ENCODE measurements at places on chromosomes 5 and 9.

DNA sequence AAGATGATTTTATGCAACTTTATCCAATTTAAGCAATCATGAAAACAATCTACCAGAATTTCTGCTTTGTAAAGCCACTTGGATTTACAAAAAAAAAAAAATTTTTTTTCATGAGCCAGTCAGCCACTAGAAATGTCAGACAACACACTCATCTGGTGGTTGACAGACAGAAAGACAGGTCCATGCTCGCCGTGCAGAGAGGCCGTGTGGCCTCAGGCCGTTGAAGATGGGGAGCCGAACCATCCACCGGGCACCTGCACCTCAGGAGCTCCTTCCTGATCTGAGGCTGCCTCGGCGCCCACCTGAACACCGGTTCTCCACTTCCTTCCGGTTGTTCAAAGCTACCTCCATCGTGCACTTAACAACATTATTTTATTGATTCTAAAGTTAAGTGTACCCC is 138.0 kb upstream of the IRX4 start:
- DNase-seq = no peak

GRCh38 chr5:68224509-68225187 is 9.1 kb downstream of the PIK3R1 start:
- no peak for DNase-seq

DNA sequence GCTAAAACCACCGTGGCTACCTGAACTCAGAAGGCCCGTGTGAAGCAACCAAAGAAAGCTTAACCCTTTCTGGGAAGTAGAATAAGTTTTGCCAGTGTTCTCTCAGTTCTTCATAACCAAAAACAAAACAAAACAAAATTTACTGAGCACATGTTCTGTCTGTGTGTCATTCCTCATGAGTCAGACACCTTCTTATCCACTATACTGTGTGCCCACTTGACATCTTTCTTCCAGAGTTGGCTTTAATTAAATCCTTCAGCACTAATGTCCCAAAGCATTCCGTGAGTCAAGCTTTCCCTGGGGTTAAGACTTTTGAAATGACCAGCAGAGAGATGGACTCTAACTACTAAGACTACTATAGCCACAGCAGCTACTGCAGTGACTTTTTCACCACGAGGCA is 61.3 kb downstream of the GLIS3 start:
- DNase-seq = no peak

DNA sequence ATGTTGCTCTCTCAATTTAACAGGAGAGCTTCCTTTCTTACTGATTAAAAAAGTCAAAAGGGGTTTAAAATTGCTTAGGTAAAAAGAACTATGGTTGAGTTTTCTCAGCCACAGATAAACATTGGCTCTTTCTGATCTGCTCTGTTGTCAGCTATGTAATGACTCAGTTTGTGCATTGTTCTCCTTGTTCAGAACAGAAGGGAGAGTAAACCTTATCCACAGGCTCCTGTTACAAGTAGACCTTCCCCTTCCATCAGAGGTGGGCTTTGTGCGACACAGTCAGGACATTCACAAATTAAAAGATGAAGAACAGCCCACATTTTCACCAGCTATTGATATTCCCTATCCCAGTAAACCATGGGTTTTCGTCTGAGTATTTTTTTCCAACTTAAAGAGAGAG is 236.3 kb upstream of the SEMA6A start:
- DNase-seq = no peak

DNA sequence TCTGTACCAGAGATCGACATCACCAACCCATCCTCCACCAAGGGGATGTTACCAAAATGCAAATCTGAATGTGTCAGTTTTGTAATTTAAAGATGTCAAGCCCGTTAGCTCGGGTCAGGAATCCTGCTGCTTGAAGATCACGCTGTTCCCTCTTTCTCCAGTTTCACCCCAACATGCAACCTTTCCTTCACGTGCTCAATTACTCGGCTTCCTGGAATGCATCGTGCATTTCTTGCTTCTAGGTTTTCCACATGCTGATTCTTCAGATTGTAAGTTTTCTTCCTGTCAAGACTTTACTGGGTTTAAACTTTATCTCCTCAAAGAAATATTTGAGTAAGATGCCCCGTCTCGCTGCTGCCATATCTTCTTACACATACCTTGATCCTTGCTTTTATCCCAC is 209.5 kb upstream of the SNX2 start:
- DNase-seq = no peak

- DNase-seq = no peak
Measured at GRCh38 chr5:35338157-35338453, 107.8 kb upstream of the PRLR start.

DNA sequence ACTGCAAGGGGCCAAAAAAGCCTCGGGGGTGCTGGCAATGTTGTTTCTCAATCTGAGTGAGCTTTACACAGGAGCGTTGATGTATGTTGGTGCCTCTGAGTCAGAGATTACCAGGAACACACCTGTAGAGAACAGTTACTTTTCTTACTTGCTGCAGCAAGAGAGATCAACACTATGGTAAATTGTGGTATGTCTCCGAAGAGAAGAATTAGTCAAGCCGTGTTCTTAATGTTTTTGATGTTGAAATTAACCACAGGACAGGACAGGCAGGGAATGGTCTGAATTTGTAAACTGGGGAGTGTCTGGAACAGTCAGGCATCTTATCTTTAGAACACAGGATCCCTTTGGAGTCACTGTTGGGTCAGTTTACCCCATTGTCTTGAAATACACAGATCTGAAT is 285.7 kb downstream of the DNAH5 start:
- DNase-seq = no peak

GRCh38 chr5:94707359-94707758 is 88.9 kb downstream of the SLF1 start:
- DNase-seq = no peak

DNA sequence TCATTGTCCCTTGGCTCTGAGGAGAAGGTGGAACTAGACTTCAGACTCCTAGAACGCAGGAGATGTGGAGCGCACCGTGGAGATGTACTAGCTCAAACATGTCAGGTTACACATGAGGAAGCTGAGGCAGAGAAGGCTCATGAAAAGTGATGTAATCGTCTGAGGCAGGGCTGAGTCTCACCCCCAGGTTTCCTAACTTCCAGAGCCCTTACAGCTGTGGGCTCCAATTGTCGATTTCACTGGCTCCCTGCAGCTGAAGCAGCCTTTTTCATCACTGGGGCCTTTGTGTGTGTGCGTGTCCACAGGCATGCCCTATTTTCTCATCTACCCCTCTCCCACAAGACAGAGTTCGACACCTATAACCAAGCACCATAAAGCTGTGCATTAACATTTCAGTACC is 370.6 kb downstream of the NTRK2 start:
- no peak for DNase-seq

- DNase-seq = no peak
Measured at GRCh38 chr5:139265001-139265400, 28.5 kb upstream of the MATR3 start.

DNA sequence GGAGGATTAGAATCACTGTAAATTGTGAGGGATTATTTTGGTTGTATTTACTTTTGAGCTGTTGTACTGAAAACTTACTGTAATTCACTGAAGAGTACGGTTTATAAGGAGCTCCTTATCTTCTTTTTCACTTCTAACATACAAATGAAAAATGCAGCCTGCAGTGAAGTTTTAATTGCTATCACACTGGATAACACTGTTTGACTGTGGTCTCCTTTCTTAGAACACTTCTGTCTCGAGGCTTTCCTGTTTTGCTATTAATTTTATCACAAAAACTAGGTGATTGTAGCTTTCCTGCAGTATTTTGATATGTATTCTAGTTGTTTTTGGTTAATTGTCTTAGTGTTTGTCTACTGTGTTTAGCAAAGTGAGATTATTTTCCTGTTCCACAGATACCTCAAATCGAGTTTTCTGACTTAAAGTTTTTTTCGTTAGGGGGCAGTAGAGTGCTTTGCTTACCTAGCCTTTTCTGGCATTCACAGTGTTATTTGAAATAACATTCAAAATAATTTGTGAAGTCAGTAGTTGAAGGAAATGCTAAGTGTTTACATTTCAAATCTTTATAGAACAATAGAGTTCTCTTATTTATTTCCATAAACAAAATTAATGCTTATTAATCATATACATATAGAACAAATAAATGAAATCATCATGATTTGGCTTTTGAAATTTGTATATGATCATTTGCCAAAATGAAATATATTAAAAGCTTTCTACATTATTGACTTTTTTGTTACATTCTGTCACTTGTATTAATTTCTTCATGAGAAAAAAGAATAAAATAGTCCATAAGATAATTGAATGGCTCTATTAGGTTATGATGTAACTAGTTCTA is 52.9 kb downstream of the COMMD10 start:
- peak; percentile 63 for DNase-seq

DNA sequence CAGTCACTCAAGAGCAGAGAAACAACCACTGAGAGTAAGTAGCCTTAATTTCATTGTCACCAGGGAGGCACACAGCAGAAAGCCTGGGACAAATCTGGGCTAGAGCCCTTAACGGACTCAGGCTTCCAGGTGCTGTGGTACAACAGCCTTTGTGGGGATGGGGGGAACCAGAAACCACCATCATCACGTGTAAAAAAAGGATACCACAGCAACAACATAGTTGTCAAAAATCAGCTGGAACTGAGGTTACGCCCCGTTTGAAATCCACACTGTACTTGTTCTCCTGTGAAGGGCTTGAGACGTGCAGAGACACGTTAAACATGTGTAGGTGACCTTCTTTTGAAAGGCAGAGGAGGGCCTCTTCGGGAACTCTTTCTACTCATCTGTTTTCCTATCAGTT is 16.6 kb upstream of the PLPP1 start:
- peak; percentile 97 for DNase-seq

DNA sequence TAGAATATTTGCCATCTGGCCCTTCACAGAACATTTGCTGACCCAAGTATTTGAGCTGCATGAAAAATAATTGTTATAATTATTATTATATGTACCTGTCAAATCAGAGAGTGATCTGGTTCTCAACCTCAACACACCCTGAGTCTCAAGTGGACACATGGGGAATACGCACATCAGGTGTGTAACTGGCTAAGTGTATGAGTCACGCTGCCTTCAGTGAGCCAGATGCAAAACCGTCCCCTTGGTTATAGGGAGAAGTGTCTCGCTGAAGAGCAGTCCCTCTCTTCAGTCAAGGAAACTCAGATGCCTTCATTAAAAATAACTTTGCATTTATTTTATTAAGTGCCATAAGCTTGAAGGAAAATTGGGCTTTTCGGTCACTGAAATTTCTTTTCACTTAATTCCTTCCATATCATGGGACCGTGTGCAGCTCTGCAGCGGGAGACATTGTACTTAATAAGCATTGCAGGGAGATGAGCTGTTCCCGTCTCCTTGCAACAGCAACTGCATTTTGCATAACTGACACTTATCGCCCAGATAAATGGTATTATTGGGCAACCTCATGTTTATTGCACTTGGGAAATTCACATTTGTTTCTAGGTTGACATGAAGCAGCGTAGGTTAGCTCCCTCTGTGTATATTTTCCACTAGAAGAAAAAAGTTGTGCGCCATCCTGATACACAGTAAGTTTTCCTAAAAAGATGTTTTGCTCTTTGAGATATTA is 512.3 kb upstream of the DAP start:
- no peak for DNase-seq

DNA sequence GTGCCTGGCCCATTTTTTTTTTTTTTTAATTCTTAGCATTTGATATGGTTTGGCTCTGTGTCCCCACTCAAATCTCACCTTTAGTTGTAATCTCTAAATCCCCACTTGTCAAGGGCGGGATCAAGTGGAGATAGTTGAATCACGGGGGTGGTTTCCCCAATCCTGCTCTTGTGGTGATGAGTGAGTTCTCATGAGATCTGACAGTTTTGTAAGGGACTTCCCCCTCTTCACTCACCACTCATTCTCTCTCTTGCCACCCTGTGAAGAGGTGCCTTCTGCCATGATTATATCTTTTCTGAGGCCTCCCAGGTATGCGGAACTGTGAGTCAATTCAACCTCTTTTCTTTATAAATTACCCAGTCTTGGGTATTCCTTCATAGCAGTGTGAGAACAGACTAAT is 27.2 kb downstream of the NDUFAF2 start:
- DNase-seq = no peak

GRCh38 chr5:10335711-10336470 is 17.6 kb upstream of the MARCHF6 start:
- no peak for DNase-seq

DNA sequence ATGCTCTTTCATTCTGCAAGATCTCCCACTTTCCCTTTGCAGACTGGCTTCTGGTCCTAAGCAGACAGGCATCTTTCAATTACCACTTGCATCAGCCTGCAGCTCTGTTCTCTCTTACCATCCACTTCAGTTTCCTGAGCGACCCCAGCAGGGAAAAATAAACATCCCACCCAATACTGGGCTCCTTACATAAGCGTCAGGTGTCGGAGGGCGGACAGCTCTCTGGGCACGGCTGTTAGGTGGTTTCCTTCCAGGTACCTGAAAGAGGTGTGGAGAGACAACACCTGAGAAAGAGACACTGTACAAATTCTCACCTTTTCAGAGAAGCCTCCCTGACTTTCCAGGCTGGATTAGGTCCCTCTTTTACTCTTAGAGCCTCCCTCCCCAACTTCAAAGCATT is 145.1 kb upstream of the PANK3 start:
- DNase-seq = no peak

- DNase-seq = no peak
Measured at GRCh38 chr9:96551403-96551802, 68.2 kb downstream of the CDC14B start.

DNA sequence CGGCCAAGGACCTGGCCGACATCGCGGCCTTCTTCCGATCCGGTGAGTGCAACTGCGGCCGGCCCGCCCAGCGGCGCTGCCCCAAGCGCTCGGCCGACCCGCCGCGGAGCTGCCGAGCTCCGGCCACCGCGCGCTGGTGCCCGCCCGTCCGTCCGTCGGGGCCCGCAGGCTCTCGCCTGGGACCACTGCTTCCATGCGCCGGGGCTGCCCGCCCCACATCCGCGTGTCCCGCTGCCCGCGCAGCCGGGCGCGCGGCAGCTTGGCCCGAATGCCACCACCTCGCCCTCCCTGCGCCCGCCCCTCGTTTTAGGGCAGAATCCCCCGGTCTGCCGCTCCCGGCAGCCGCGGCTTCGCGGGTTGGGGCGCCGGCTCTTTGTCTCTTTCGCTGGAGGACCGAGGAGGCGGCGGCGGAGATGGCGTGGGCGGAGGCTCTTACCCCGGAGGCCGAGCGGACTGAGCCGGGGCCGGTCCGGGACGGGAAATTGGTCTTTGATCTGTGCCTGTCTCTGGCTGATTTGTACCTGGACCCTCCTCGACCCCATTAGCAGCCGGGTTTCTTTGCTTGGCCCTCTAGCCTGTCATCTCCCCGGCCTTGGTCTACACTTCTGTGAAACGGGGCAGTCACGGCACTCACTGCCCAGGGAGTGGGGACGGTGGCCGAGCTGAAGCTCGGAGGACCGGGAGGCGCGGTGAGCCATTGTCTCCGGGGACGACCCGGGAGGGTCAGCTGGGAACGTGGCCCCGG is 871 bp downstream of the TRIO start:
- no peak for DNase-seq

- no peak for DNase-seq
Measured at GRCh38 chr5:137613554-137614265, 114.6 kb upstream of the SPOCK1 start.

- DNase-seq = no peak
Measured at GRCh38 chr5:134135091-134135655, 20.7 kb downstream of the TCF7 start.

- no peak for DNase-seq
Measured at GRCh38 chr9:23073136-23073535, 626.5 kb downstream of the DMRTA1 start.

- DNase-seq = no peak
Measured at GRCh38 chr9:108681851-108682590, 173.8 kb downstream of the ACTL7B start.
